Uterus (tissue), 4 donors: ENCODE measurements at places on chromosomes 3 and 15. TPM values are rescaled to one million over a fixed set of nuclear protein-coding genes. Genes with fewer than 3 reads are reported as not detected.

DNA sequence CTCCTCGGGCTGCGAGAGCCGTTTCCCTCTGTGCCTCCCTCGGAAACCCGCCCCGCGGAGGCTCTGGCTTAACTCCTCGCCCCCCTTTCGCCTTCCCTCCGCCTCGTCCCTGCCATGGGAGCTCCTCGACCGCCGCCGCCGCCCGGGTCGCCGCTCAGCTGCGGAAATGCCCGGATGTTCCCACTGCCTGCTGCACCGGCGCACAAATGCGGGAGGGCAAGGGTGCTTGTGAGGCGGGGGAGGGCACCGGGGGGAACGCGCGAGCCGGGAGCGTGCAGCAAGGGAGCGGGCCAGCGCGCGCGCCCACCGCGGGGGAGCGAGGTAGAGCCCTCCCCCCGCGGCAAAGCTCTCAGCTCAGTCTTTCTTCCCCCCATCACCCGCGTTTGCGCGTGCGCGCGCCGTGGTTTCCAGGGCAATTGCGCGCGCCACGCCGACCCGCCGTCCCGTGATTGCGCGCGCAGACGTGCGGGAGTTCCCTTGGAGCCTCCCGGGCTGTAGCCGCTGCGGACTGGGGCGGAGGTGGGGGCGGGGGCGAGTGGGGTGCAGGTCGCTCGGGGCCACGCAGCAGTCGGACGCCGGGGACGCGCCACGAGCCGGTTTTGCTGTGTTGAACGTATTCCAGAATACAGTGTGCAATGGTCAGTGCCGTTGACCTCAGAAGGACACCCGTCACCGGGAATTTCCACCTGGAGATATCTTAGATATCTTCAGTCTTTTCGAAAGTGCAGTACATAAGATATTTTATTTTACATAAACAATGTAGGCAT, at the start of gene DMXL2:
DMXL2 (minus strand) TSS at position 168 of the 767 bp plus-strand sequence. CDS start 226 bp downstream, outside the sequence.
- H3K4me3 ChIP-seq = peak within 1 kb of the TSS; percentile 66
- H3K4me1 ChIP-seq = no peaks in the 10 kb centered on the region
- peak; percentile 81 for DNase-seq
- H3K27ac ChIP-seq = peak within 1 kb of the TSS; percentile 78

GRCh38 chr3:89762405-89762804, 655.0 kb downstream of the EPHA3 start:
- no peaks in the 10 kb centered on the region for H3K36me3 ChIP-seq
- H3K27ac ChIP-seq = no peak overlapping the region
- H3K4me3 ChIP-seq = no peak overlapping the region

GRCh38 chr15:22780267-22780666, 6.2 kb upstream of the NIPA1 start:
- H3K36me3 ChIP-seq = no peaks in the 10 kb centered on the region
- H3K27ac ChIP-seq = no peak overlapping the region
- no peaks in the 10 kb centered on the region for H3K27me3 ChIP-seq
- no peak overlapping the region for H3K4me3 ChIP-seq

DNA sequence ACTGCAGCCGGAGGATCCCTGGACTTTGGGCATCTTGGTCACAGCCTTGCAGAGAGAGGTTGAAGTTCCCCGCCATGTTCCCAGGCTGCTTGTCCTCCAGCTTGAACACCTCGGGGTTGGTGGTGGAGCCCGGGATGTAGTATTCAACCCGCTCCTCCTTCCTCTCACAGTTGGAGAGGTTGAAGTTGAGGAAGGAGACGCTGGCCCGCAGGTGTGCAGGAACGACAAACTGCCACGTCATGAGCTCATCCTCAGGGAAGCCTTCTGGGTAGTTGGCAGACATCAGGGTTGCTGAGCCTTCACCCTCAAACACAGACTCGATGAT, 35.7 kb downstream of the CDCP1 start:
- H3K4me1 ChIP-seq = no peaks in the 10 kb centered on the region
- H3K27ac ChIP-seq = no peak overlapping the region
- H3K27me3 ChIP-seq = no peaks in the 10 kb centered on the region
- no peak for DNase-seq
- no peak overlapping the region for H3K4me3 ChIP-seq
- no peaks in the 10 kb centered on the region for H3K36me3 ChIP-seq

DNA sequence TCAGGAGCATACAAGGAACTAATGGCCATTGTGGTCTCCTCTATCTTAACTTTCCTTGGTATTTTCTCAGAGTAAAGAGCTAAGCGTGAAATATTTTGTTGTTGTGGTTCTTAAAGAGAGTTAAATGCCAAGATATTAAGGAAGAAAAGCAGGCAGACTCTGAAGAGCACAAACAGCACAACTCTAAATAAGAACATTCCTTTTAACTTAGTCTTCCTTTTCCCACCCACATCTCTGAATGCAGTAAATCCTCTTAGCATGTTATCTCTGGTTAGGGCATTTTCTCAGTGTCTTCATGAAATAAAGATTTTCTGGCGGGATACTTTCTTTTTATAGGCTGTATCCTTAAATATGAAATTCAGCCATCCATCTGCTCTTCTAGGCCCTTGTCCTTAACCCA, 1.5 kb downstream of the GPR87 start:
- H3K27ac ChIP-seq = no peak overlapping the region
- H3K4me3 ChIP-seq = no peak overlapping the region
- no peaks in the 10 kb centered on the region for H3K4me1 ChIP-seq
- DNase-seq = no peak
- no peaks in the 10 kb centered on the region for H3K36me3 ChIP-seq

GRCh38 chr3:61638741-61639140, 77.4 kb downstream of the PTPRG start:
- DNase-seq = no peak
- H3K27ac ChIP-seq = no peak overlapping the region
- no peaks in the 10 kb centered on the region for H3K4me1 ChIP-seq
- H3K27me3 ChIP-seq = no peaks in the 10 kb centered on the region

DNA sequence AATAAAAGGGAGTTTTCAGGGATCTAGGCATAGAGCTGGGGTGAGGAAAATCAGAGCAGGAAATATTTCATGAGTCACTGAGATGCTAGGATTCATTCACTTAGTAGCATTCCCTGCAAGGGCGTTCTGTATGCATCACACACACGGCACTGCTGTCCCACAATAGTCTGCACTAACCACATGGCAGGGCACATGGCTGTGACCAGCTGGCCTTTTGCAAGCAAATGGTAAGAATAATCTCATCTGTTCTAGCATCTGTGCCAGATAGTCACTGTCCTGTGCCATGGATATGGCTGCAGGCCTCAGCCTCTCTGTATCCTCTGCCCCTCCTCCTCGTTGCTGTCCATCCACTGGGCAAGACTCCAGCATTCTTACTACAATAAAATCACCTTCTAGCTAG, 37.8 kb downstream of the BOC start:
- no peaks in the 10 kb centered on the region for H3K27me3 ChIP-seq
- DNase-seq = no peak
- H3K36me3 ChIP-seq = no peaks in the 10 kb centered on the region
- H3K4me1 ChIP-seq = peaks cover 25% of the 10 kb centered on the region
- H3K4me3 ChIP-seq = no peak overlapping the region
- H3K27ac ChIP-seq = peak overlapping the region; percentile 89

GRCh38 chr3:10294030-10294586, 1.4 kb upstream of the GHRL start:
- no peak overlapping the region for H3K4me3 ChIP-seq
- H3K36me3 ChIP-seq = no peaks in the 10 kb centered on the region
- no peak for DNase-seq

DNA sequence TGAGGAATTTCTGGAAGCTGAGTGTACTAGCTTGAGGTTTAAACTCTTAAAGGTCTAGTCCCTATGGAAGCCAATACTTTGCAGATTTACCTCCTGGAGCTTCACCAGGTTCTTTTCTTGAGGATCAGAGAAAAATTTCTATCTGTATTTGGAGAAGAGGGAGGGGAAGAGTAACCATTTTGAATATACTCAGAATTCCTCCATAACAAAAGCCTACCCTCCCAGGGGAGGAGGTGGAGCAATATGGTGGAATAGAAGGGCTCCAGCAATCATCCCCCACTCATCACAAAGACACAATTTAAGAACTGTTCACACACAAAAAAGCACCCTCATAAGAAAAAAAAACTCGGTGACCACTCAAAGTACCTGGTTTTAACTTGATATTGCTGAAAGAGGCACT, 36.0 kb upstream of the PEX5L start:
- DNase-seq = no peak
- no peaks in the 10 kb centered on the region for H3K4me1 ChIP-seq
- no peaks in the 10 kb centered on the region for H3K27me3 ChIP-seq
- no peaks in the 10 kb centered on the region for H3K36me3 ChIP-seq

DNA sequence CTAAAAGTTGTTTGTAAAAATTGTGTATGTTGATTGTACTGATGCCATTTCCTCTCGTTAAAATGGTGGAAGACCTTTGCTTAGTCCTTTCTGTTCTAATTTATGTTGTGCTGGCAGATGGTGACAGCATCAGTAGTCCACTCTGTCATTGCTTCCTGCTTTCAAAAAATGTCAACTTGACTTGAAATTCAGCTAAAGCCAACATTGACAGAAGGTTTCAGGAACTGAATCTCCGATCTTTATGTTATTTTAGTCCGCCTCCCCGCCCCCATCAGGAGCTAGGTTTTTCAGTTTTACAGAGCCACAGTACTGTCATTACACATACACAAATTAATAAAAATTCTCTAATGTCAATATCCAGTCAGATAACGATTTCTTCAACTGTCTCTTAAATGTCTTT, 1.5 kb downstream of the CEP63 start:
- DNase-seq = no peak
- H3K36me3 ChIP-seq = no peaks in the 10 kb centered on the region
- peak overlapping the region; percentile 72 for H3K4me3 ChIP-seq
- peak overlapping the region; percentile 5 for H3K27ac ChIP-seq

DNA sequence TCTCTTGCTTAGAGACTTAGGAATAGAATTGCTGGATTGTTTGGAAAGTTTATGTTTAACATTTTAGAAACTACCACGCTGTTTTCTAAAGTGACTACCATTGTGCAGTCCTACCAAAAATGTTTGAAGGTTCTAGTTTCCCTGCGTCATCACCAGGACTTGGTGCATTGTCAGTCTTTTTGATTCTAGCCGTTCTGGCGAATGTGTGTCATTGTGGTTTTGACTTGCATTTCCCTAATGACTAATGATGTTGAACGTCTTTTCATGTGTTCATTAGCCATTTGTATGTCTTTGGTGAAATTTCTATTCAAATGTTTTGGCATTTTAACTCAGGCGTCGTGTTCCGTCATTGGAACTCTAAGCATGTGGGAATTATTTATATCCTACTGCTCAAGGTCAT, 58.0 kb downstream of the CHD2 start:
- no peaks in the 10 kb centered on the region for H3K27me3 ChIP-seq
- H3K36me3 ChIP-seq = no peaks in the 10 kb centered on the region
- no peaks in the 10 kb centered on the region for H3K4me1 ChIP-seq
- no peak overlapping the region for H3K4me3 ChIP-seq
- H3K27ac ChIP-seq = no peak overlapping the region
- no peak for DNase-seq

DNA sequence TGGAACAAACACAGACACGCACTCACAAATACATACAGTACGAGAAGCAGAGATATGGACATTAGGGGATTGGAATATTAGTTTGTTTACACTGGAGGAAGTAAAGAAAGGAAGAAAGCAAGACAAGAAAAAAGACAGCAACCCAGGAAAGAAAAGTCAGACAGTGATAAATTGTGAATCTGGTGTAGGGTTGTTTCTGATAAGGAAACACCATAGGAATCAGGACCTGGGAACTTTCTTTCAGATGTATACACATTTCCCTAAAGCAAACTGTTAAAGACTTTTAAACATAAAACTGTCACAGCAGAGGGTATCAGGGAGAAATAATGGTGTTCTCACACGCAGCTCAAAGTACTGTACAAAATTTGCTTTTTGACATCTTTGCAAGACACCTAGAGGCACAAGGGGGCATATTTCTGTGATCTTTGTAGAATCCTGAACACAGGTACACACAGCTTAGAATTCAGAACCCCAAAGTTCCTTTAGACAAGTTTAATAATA, 153.7 kb downstream of the TUSC7 start:
- H3K27me3 ChIP-seq = no peaks in the 10 kb centered on the region
- no peak for DNase-seq
- H3K4me1 ChIP-seq = no peaks in the 10 kb centered on the region

DNA sequence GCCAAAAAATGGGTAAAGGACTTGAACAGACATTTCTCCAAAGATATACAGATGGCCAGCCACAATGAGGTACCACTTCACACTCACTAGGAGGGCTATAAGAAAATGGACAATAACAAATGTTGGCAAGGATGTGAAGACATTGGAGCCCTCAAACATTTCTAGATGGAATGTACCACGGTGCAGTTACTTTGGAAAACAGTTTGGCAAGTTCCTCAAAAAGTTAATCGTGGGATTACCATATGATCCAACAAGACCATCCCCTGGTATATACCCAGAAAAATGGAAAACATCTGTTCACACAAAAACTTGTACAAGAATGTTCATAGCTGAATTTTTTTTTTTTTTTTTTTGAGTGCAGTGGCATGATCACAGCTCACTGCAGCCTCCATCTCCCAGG, 15.9 kb upstream of the HRH1 start:
- H3K4me1 ChIP-seq = no peaks in the 10 kb centered on the region
- no peak for DNase-seq
- no peak overlapping the region for H3K4me3 ChIP-seq
- H3K27ac ChIP-seq = no peak overlapping the region

CCK gene
- total RNA-seq = not detected

NOX5 gene
- 0.21 TPM for total RNA-seq

AGBL1 gene
- total RNA-seq = not detected

IL5RA gene
- total RNA-seq = not detected

STRIT1 gene
- not detected for total RNA-seq

CIP2A gene
- not detected for total RNA-seq

CP gene
- 2.2 TPM for total RNA-seq

CD200R1 gene
- total RNA-seq = 0.40 TPM

IL17RD gene
- total RNA-seq = 44.1 TPM

SLITRK3 gene
- 30.8 TPM for total RNA-seq

LDHAL6B gene
- not detected for total RNA-seq
